ENCODE measurements at places on chromosomes 11 and 22.

- no peak for DNase-seq
Measured at GRCh38 chr22:49281467-49282340, 546.0 kb downstream of the BRD1 start.

DNA sequence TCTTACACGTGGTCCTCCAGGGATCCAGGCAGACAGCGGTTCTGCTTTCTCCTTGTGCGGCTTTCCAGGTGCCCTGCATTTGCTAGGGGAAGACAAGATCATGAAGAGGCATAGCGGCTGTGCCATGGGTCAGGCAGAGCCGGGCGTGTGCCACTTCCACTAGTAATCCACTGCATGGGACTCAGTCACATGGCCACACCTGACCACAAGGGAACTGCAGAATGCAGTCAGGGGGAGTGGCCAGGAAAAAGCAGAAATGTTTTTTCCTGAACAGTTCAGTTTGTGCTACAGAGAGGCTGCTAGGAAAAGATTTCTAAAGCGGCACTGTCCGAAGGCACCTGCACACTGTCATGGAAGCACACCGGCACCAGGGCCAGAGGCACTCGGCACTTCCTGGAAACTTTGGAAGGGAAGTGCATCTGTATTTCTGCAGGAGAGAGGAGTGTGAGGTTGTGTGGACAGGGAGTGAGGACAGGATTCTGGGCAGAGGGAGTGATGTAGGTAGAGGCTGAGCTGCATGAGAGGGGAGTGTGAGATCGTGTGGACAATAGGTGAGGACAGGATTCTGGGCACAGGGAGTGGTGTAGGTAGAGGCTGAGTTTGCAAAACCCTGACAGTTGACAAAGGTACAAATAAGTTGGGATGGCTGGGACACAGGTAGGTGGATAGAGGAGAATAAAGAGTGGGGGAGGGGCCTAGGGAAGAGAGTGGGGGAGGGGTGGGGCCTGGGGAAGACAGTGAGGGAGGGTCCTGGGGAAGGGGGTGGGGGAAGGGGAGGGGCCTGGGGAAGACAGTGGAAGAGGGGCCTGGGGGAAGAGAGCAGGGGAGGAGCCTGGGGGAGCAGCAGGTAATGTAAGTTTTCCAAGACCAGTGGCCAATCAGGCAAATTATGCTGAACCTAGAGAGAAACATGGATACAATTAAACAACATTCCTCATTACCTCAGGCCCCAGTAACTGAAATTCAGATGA is 1436.3 kb downstream of the TBC1D22A start:
- no peak for DNase-seq

- no peak for DNase-seq
Measured at GRCh38 chr11:45736424-45736823, 68.5 kb upstream of the SLC35C1 start.

GRCh38 chr11:31652528-31652927 is 143.0 kb downstream of the ELP4 start:
- no peak for DNase-seq

GRCh38 chr11:6876325-6876724 is at the start of gene OR10A4:
Gene OR10A4 (plus strand): TSS chr11:6876625. CDS start chr11:6876648, 23 bp downstream.
- no peak for DNase-seq

DNA sequence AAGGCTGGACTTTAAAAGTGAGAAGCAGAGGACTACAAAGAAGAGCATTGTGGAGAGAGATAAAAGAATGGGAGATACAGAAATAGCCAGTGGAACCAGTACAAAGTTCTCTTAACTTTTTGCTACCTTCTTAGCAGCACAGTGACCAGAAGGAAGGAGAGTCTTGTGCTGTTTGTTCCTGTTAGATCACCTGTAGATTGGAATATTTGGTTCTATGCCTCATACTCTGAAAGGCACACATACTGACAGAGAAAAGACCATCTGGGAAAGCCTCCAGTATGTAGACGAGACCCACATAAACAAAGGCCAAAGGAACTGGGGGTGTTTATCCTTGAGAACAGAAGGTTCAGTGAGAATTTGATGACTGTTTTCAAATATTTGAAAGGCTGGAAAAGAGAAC is 18.7 kb downstream of the RNF141 start:
- DNase-seq: no peak

DNA sequence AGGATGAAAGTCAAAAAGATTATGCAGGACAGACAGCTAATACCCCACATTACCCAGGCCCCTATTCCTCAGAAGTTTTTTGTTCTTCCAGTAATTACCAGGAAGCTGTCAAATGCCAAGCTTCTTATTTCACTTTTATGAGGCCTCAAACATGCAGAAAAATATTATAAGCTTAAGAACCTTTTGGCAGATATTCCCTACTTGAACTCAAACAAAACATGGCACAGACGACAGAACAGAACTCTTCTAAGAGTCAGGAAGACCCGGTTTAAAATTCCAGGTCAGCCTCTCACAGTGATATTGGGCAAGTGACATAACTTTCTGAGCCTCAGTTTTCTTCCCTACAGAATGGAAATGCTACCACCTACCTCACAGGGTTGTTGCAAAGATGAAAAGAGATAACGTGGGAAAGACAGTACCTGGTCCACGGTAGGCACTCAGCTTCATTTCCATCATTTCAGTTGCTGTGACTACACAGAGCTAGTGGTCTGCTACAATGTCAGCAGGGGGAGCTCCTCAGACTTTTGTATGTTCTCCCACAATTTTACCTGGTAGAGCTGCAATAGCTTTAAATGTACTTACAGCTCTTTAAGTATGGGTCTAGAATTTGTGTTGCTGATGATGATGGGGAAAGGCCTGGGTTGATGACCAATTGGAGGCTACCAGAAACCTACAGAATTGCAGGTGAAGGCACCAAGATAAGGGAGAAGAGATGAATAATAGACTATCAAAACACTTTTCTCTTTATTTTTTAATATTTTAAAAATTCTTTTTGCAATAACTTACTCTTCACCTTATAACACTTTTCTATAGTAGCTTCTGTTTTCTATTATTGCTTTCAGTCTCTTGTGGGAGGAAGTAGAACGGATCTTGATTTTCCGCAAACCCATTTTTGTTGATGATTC is 98.3 kb upstream of the CHRM4 start:
- DNase-seq: no peak

GRCh38 chr11:12377824-12378593 is 638 bp downstream of the PARVA start:
- no peak for DNase-seq

DNA sequence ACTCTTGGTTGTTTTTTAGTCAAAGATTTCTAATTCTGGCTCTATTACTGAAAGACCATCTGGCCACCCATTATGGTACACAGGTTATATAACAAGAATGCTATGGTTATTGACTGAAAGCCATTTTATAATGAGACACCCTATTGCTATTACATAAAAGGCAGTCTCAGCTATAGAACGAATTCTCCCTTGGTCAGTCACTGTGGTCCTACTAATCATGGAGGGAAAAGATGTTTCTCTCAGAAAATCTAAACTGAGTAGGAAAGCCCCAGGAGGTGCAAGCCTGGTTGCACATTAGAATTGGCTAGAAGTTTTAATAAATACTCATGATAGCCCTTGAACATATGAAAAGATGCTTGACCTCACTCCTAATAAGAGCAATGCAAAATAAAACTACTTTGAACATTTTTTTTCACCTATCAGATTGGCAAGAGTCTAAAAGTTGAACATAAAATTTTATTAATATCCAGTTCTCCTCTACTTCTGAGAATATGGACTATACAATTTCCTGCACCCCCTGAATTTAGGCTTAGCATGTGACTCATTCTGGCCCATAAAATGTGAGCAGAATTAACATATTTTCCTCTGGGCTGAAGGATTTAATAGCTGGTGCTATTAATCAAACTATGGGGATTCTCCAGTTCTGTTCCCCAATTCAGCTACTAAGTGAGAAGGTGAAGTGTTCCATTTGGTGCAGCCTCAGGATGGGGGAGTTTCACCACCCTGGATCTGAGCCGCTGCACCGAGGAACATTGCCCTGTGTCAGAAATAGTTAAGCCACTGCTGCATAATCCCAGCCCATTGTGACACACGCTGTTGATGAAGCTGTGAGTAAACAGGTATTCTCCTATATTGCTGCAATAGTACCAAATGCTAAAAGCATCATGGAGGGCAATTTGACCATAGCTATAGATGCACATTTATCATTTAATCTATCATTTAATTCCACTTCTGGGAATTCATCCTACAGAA is 11.5 kb upstream of the CRKL start:
- DNase-seq: no peak

DNA sequence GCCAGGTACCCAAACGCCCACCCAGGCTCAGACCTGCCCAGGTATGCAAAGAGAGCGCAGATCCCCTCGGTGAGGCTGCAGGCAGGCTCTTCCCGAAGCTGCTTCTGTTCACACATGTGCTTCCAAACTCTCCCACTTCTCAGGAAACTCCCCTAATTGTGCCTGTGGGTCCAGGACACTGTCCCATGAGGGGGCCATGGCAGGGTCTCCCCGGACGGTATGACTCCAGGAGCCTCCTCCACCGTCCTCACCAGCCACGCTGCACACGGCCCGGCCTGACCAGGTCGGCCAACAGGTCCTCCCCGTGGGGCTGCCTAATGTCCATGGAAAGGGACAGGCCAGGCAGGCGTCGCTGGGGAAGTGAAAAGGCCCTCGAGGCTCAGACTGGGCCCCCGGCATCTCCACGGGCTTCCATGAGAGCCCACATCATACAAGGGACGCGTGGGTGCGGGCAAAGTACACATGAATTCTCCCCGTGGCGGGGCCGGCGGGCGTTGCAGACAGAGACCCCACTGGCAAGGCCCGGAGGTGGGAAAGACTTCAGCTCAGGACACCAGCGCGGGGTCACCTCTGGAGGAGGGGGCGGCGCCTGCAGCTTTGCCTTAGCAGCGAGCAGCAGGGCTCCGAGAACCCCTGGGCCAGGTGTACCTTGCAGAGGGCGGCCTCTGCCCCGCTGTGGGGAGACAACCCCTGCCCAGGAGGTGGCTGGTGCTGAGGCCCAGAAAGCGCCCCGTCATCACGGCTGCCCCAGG is 526.1 kb downstream of the BRD1 start:
- no peak for DNase-seq

DNA sequence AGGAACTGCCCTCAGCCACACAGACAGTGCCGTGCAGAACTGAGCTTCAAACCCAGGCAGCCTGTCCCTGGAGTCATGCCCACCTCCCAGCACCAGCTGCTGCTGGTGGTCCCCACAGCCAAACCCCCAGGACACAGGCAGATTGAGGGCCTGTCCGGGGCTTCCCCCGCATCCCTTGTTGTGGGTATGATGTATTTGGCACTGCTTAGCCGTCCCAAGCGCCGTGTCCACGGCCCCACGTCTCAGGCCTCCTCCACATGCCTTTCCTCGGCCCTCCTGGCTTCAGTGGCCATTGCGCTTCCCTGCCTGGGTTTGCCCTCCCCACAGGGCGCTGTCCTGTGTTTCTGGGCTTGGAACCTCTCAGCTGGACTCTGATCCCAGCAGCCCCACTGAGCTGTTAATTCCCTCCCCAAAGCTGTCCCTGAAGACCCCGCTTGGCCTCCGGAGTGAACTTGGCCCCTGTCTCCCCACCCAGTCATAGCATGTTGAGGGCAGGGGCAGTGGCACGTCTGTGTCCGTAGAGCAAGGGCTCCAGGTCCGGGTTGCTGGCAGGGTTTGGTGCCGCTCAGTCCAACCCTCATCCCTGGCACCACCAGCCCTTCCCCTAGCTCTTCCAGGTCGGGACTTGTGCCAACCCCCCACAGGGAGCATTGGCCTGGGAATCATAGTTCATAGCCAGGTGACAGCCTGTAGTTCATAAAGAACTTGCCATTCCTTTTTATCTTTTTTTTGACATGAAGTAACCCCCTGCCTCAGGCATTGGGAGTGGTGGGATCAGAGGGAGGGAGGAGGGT is 34.5 kb upstream of the TEF start:
- no peak for DNase-seq

DNA sequence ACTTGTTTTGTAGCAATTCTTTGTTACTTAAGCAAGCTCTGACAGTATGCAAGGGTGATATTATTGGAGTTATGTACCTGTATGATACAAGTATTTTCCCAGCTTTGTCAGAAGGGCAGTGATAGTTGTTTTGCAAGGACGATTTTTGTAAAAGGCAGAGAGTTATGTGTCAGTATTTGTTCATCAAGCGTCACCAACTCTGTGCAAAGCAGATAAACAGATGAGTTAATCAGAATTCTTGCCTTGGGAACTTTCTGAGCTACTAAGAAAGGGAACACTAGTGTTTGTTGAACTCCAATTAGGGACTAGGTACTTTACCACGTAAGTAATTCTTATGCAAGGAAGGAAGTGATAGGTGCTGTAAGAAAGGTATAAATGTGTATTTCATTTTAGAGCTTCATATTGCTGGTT is 1.4 kb downstream of the USP47 start:
- no peak for DNase-seq

- no peak for DNase-seq
Measured at GRCh38 chr11:1203505-1204271, 19.2 kb upstream of the MUC5B start.

- no peak for DNase-seq
Measured at GRCh38 chr11:92257536-92257935, 32.9 kb downstream of the FAT3 start.

- DNase-seq: no peak
Measured at GRCh38 chr22:49525801-49526535, 301.7 kb downstream of the BRD1 start.

GRCh38 chr11:69249311-69250185 is 44.4 kb upstream of the MYEOV start:
- DNase-seq: no peak

DNA sequence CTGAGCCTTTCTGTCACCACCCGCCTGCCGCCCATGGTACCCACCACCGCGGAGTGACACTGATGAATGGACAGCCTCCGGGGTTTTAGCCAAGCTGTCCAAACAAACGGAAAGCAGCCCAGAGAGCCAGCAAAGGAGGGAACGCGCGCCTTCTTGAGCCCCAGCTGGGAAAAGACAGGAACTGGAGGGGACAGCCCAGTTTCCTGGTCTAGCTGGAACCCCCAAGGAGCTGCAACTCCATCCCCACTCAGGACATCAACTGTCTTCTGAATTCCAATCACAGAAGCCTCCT is 33.7 kb downstream of the SHISAL1 start:
- no peak for DNase-seq

GRCh38 chr22:49153921-49154320 is 673.8 kb downstream of the BRD1 start:
- no peak for DNase-seq

- DNase-seq: no peak
Measured at GRCh38 chr11:70954471-70954870, 297.9 kb downstream of the SHANK2 start.

- no peak for DNase-seq
Measured at GRCh38 chr22:46604306-46604690, 15.9 kb upstream of the GRAMD4 start.

- no peak for DNase-seq
Measured at GRCh38 chr22:48779661-48780596, 1047.7 kb downstream of the BRD1 start.

DNA sequence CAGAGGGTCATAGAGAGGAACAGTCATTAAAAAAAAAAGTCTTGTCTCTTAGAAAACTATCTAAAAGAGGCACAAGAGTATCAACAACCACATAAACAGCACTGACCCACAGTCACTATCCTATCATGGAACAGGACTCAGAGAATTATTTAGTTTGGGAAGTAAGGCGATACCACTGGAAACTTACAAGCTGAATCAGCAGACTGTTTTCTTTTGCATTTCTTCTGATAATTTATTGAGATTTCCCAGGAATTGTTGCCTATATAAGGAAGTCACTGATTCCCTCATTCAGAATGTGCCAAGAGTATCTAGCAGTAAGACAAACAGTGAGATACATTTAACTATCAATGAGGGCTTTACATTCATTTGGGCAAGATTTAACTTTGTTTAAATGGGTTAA is 304.1 kb downstream of the GUCY1A2 start:
- DNase-seq: no peak

All from activated CD8-positive, alpha-beta memory T cell treated with anti-CD3 and anti-CD28 coated beads for 1 hour (primary cell).